ENCODE measurements at places on chromosomes 7 and 10. TPM values are rescaled to one million over a fixed set of nuclear protein-coding genes. Genes with fewer than 3 reads are reported as not detected.

Gene ATOH7
- polyA plus RNA-seq, result 0.20 TPM

Gene FANK1
- 2.3 TPM for polyA plus RNA-seq

Gene OR2A42
- polyA plus RNA-seq, result not detected

Gene PPP1R9A
- not detected for polyA plus RNA-seq

Gene SUN3
- polyA plus RNA-seq, result 0.24 TPM

Gene SSC4D
- polyA plus RNA-seq, result 0.67 TPM

Gene SORCS1
- polyA plus RNA-seq, result 1.5 TPM

Gene ADRA2A
- not detected for polyA plus RNA-seq

Gene RPEL1
- polyA plus RNA-seq, result not detected

Gene IGFBP3
- 0.09 TPM for polyA plus RNA-seq

Gene CDK1
- 204 TPM for polyA plus RNA-seq

Gene XPNPEP1
- polyA plus RNA-seq, result 58.7 TPM

Gene PAPSS2
- not detected for polyA plus RNA-seq

- no peak for DNase-seq
Measured at GRCh38 chr10:45433716-45434469, 59.9 kb downstream of the ALOX5 start.

DNA sequence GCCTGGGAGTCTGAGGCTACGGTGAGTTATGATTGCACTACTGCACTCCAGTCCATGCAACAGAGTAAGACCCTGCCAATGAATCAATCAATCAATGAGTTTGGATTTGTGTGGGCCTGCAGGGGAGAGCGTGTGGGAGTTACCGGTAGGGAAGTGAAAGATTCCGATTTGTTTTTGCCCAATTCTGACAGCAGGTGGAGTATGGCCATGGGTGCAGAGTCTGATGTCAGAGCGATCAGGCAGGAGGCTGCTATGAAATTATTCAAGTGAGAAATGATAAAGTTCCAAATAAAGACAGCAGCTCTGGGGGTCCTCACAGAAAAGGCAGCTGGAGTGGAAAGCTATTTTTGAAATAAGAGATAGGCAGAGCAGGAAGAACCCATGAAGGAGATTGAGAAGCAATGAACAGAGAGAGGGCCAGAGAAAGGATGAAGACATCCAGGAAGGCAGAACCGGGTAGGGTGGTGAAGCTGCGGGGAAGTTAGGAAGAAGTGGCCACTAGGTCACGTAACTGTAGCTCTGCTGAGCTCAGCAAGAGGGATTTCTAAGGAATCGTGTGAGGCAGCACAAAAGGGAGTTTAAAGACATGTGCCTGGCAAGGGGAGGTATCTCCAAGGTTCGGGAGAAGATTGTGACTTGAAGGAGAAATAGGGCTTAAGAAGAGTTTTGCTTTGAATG lies 93.7 kb upstream of the NMT2 start:
- no peak for DNase-seq

- no peak for DNase-seq
Measured at GRCh38 chr10:91247360-91248111, 27.1 kb downstream of the PCGF5 start.

- no peak for DNase-seq
Measured at GRCh38 chr7:96977445-96977844, 27.9 kb upstream of the DLX6 start.

DNA sequence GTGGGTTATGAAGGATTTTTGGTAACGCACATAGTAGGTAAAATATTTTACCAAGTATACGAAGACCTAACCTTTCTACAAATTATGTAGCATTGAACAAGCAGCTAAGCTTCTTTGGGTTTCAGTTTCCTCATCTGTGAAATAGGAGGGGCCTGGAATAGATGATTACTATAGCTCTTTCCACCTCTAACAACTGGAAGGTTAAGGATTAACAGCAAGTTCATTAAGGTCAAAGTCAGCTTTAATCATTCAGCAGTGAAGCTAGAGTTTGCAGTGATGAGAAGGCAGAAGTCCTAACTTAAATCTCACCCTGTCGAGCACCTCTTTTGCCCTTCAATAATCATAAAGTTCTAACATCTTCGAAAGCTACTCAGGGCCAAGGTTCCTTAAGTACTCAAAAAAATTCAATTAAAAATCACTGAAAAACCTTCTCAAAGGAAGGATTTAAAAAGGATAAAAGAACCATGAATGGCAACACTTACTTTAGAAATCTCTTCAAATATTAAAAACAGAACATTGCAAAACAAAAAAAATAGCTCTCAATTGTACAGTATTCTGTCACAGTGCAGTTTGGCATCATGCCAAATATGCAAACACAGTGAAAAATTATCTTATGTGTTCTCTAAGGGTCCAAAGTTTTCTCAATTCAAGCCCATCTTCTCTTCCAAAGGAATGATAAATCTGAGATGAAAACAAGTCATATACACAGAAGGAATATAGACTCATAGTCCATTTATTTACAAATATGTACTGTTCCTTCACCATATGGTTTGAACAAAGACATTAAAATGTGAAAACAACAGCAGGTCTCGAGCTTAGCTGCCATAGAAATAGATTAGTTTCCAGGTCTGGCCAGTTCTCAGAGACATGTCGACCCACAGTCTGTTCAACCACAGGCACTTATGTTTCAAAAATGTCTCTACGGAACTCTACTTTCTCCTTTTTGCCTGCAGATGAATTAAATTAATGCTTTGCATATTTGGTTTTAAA lies 152.0 kb upstream of the SLC13A1 start:
- DNase-seq, result peak; percentile 6

- DNase-seq, result no peak
Measured at GRCh38 chr7:146875981-146876380, 759.4 kb downstream of the CNTNAP2 start.

GRCh38 chr7:42314696-42315095 lies 77.7 kb upstream of the GLI3 start:
- no peak for DNase-seq

DNA sequence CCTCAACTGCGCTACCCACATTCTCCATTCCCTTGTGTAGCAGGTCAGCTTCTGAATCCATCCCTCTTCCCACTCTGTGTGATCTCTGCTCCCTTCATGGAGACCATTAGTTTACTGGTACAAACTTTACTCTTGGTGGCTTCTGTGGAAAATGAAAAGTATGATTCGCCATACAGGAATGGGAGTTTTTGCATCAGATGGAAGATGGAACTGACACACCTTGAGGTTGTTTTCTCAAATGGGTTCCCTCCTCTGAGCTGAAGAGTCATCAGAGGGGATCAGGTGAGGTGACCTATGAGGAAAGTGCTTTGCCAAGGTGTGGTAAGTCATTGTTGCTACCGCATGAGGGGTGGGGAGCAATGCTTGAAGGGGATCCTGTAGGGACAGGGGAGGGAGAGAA lies 266.8 kb downstream of the INHBA start:
- DNase-seq, result no peak

GRCh38 chr7:138512885-138513284 lies 52.8 kb downstream of the TRIM24 start:
- DNase-seq, result no peak

DNA sequence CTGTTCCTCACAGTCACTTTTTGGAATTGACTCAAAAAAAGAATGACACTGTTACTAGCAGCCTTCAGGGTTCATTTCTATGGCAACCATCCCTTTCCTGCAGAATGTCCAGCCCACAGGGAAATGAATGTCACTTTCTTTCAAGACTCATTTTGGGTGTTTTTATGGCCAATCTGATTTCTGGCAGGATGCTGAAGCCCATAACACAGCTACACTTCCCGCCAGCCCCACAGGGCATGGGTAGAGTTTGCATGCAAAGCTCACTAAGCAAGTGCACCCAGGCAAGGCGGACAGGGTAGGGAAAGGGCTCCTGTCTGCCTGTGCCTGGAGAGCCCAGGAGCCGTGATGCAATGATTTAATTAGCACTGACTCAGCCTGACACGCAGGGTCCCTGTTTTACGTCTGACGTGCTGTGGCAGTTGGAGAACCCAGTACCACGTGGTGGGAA lies 26.1 kb upstream of the GPAM start:
- no peak for DNase-seq

GRCh38 chr7:50185208-50185607 lies 92.2 kb upstream of the ZPBP start:
- DNase-seq, result no peak

- DNase-seq, result no peak
Measured at GRCh38 chr10:110936757-110937156, 17.4 kb downstream of the SHOC2 start.
